Naive thymus-derived CD8-positive, alpha-beta T cell (primary cell): ENCODE measurements at places on chromosomes 6 and 20. TPM values are rescaled to one million over a fixed set of nuclear protein-coding genes. Genes with fewer than 3 reads are reported as not detected.

DNA sequence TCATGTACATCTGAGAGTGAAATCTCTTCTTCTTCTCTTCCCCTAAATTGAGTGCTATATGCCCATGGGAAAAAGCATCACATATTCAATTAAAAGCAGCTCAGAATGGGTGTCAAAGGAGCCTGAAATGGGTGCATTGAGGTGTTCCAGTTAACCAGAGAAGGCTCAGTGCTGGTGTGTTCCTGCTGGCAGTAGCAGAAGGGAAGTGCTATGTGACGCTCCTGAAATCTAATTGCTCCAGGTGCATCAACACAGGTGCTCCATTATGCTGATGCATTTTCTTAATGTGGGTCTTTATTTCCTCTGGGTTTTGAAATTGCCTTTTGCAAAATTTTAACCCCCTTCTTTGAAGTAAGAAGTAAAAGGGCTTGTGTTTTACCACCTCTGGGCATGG is 17.9 kb downstream of the SLC22A2 start:
- H3K36me3 ChIP-seq = no peaks in the 10 kb centered on the region
- DNase-seq = no peak
- H3K4me3 ChIP-seq = no peak overlapping the region
- peaks cover 2% of the 10 kb centered on the region for H3K27me3 ChIP-seq

DNA sequence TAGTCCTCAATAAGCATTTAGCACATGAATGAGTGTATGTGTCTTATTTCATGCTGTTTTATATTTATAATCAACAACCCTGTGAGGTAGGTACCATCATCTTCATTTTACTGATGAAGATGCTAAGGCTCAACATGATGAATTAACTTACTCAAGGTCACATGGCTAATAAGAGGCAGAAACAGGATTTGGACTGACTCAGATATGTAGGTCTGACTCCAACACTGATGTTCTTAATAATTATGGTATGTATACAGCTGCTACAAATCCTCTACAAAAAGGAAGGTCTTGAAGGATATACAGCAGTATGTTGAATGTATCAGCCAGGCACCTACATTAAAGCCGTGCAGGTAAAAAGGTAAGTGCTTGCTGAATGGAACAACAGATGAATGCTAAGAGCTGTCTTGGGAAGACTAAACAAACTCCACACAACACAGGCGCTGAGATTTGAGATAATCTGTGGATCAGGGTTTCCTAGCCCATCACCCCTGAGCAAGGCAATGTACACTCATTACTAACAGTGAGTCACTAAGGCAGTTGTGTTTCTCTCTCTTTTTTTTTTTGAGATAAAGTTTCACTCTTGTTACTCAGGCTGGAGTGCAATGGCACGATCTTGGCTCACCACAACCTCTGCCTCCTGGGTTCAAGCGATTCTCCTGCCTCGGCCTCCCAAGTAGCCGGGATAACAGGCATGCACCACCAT is 31.9 kb downstream of the TTI1 start:
- H3K27me3 ChIP-seq = no peaks in the 10 kb centered on the region
- H3K36me3 ChIP-seq = peaks cover 8% of the 10 kb centered on the region
- no peak overlapping the region for H3K4me3 ChIP-seq
- no peak for DNase-seq
- H3K27ac ChIP-seq = no peak overlapping the region
- H3K4me1 ChIP-seq = peaks cover 8% of the 10 kb centered on the region

The NQO2 gene
- 21.0 TPM for total RNA-seq

DNA sequence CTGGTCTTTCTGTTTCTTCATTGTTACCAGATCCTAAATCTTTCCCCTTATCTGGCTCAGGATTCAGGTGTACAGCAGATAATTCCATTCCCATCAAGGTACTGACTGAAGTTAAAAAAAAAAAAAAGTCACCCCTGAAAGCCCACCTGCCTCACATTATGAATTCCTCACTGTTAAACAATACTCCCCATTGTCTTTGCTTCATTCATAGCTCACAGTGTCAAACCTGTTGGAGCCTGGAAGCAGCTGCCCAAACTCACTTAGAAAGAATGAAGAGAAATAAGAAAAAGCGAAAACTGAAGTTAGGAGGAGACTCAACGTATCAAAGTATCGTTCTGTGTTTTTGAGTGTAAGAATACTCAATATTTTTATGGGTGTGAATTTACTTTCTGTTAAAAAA is 1.8 kb upstream of the DCBLD1 start:
- H3K27ac ChIP-seq = no peak overlapping the region
- H3K4me1 ChIP-seq = peaks cover 16% of the 10 kb centered on the region
- no peak overlapping the region for H3K4me3 ChIP-seq
- H3K36me3 ChIP-seq = no peaks in the 10 kb centered on the region

- peaks cover 5% of the 10 kb centered on the region for H3K27me3 ChIP-seq
- H3K36me3 ChIP-seq = no peaks in the 10 kb centered on the region
- H3K27ac ChIP-seq = no peak overlapping the region
- DNase-seq = no peak
- no peak overlapping the region for H3K4me3 ChIP-seq
- H3K4me1 ChIP-seq = no peaks in the 10 kb centered on the region
Observed at GRCh38 chr20:56588996-56589395, 40.1 kb upstream of the TFAP2C start.

The SLC22A3 gene
- not detected for total RNA-seq

DNA sequence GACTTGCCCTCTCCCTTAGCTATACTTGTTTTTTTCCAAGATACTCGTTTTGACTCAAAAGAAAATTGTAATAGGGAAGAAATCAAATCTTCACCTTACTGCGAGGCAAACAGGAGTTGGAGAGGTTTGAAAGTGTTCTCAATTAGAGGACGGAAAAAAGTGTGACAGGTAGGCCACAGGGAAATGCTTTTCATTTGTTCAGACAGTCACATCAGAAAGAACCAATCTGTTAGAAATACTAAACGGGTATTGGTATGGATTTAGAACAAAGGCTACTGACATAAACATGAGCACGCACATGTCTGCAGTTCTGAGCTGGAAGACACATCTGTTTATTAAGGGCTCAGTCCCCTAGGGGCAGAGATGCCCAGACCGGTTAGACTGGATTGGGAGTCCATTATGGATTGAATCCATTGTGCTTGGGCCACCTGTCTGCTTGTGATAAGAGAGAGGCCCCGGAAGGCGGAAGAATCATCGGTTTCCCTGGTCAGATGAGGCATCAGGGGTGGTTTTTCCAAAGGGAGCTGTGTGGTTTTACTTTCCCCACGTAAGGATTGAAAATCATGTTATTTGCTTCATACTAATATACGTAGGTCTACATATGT is 220.9 kb upstream of the MYLIP start:
- no peak for DNase-seq
- H3K4me3 ChIP-seq = no peak overlapping the region
- H3K4me1 ChIP-seq = peaks cover 25% of the 10 kb centered on the region
- no peaks in the 10 kb centered on the region for H3K36me3 ChIP-seq

- H3K36me3 ChIP-seq = peaks cover 25% of the 10 kb centered on the region
- H3K27me3 ChIP-seq = no peaks in the 10 kb centered on the region
- DNase-seq = peak; percentile 94
- H3K4me1 ChIP-seq = peaks cover 21% of the 10 kb centered on the region
- peak within 1 kb of the TSS; percentile 99 for H3K4me3 ChIP-seq
Observed at GRCh38 chr6:109381747-109382575, at the start of gene CD164. TSS of gene CD164 (minus strand) at chr6:109382467. CDS start at chr6:109382378, 89 bp downstream.

- no peak for DNase-seq
- H3K4me3 ChIP-seq = no peak overlapping the region
- peaks cover 49% of the 10 kb centered on the region for H3K36me3 ChIP-seq
- no peak overlapping the region for H3K27ac ChIP-seq
Observed at GRCh38 chr20:34717230-34718095, 13.3 kb downstream of the TP53INP2 start.

GRCh38 chr20:36391456-36391855 is 85.3 kb downstream of the DLGAP4 start:
- H3K27me3 ChIP-seq = peaks cover 2% of the 10 kb centered on the region
- DNase-seq = no peak
- H3K4me1 ChIP-seq = no peaks in the 10 kb centered on the region
- no peak overlapping the region for H3K4me3 ChIP-seq

DNA sequence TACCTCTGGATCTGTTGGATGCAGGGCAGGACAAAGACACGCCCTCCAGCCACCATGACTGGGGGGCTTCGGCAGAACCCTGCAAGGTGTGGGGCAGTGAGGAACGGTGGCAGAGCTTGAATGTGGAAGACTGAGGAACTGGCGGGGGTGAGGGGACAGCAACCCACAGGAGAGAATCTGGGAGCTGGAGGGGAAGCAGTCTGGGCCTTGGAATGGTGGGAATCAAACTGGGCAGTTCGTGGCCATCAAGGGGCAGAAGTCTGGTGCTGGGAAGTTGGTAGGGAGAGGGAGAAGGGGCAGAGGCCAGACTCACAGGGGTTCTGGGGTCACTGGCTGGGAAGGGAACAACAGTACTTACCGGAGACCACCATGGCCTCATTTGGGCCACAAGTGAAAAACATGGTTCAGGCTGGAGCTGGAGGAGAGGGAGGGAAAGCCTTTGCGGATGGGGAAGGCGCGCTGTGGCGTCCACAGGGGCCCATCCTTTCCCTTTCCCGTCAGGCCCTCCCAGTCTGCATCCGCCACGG is 635 bp downstream of the FLOT1 start:
- peak overlapping the region; percentile 86 for H3K27ac ChIP-seq
- peaks cover 9% of the 10 kb centered on the region for H3K36me3 ChIP-seq
- no peak for DNase-seq

DNA sequence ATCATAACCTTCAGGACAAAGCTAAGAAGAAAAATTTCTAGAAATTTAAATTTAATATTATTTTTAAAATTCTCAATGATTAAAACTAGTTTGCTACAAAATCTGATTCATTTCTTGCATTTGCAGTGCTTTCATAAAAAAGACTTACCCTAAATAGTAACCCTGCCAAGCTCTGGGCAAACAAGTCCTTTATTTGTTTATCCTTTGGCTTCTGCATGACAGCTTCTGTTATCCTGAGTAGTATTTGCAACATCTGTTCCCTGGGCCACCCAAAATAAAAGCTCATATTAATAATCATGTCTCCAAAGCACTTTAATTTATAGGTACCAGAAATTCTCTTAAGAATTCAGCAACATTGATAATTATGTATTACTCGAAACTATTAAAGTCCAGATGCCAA is 101.3 kb downstream of the RALGAPA2 start:
- H3K36me3 ChIP-seq = peaks cover 26% of the 10 kb centered on the region
- DNase-seq = no peak
- H3K4me3 ChIP-seq = no peak overlapping the region
- no peaks in the 10 kb centered on the region for H3K27me3 ChIP-seq
- H3K4me1 ChIP-seq = peaks cover 9% of the 10 kb centered on the region

The CLVS2 gene
- total RNA-seq = not detected

The KCNQ5 gene
- 9.4 TPM for total RNA-seq

The ISM1 gene
- 0.33 TPM for total RNA-seq

DNA sequence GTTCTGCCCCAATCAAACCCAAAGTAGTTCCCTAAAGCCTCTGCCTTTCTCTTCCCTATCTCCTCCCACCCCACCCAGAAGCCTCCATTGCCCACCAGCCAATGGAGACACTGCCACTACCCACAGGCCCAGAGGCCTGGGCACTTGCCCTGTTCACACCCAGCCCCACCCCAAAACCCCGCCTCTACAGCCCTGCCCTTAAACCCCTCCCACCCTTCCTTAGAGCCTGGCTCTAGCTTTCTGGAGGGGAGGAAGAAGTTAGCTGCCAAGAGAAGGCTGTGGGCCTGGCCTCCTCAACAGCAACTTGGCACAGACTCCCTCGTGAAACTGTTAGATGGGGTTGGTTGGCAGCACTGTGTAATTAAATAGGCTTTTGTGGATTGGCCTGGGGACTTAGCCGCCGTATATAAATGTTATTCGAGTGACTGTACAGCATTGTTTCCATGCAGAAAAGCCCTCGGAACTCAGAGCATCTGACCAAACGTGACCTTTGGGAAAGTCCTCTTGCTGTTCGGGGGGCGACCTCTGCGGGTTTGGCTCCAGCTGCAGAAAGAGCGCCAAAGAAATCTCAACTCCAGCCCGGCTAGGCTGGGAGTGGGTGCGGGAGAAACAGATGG is 31.4 kb downstream of the COL11A2 start:
- H3K4me3 ChIP-seq = peak overlapping the region; percentile 24
- peaks cover 2% of the 10 kb centered on the region for H3K27me3 ChIP-seq
- H3K36me3 ChIP-seq = no peaks in the 10 kb centered on the region
- no peak overlapping the region for H3K27ac ChIP-seq

The BCAS1 gene
- total RNA-seq = not detected

The OR2J3 gene
- not detected for total RNA-seq

The RIMS4 gene
- total RNA-seq = not detected

DNA sequence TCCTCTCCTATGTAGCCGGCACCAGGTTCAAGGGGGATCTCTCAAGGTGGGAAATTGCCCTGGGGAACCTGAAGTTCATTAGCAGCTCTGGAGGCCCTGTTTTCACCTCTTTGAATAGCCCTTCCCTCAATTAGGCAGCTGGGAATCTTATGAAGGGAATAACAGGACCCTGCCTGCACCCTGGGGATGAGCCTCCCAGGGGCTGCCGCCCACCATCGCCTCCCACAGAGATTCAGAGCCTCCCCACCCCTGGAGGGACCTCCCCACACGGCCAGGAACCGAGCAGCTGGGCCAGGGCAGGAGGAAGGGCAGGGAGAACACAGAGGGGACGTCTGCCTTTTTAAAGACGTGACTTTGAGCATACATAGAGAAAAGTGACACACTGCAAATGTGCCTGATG is 4.6 kb upstream of the EEF1A2 start:
- H3K4me3 ChIP-seq = no peak overlapping the region
- peaks cover 3% of the 10 kb centered on the region for H3K4me1 ChIP-seq
- peaks cover 11% of the 10 kb centered on the region for H3K36me3 ChIP-seq

DNA sequence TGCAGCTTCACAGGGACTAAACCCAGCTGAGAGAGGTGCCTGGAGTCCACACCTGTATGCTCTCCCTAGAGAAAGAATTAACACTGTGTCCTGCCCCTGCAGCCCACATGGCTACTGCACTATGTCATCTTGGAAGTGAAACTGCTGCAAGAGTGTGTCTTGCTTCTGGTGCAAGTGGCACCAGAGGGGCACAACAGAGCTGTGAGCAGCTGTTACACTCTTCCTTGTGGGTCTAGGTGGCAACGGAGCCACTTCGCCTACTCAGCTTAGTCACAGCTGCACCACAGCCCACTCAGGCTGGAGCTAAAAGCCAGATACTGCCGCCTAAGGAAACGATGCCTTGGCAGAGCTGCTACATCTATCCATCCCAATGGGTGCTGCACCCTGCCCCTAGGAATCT is 391.4 kb downstream of the COL12A1 start:
- H3K4me1 ChIP-seq = no peaks in the 10 kb centered on the region
- no peak overlapping the region for H3K27ac ChIP-seq
- DNase-seq = no peak
- no peaks in the 10 kb centered on the region for H3K27me3 ChIP-seq
- H3K36me3 ChIP-seq = no peaks in the 10 kb centered on the region

The C6orf58 gene
- total RNA-seq = not detected

DNA sequence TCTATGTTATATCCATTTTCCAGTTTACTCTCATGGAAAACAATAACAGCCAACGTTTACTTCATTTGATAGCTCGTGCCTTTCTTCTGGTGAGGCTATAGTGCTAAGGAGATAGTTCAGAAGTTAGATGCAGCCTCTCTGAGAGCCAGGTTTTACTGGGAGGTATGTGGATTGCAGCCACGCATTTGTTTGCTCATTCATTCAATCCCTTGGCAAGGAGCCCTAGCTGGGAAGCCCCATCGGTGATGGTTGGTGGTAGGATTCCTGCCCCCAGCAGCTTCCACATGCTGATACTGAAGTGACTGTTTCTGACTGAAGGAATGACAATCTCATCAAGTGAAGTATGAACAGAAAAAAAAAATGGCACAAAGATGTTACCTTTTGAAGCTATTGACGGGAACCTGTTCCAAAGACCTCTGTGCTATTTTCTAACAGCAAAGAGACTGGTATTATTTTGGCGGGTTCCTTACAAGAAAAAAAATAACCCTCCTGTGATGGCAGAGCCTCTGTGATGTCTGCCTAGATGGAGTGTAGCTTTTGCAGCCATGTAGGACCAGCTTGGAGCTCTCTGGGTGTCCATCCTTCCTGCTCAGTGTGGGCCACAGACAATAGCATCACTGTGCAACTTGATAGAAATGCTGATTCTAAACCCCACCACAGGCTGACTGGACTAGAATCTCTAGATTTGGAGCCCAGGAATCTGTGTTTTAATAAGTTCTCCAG is 30.6 kb downstream of the SNAP25 start:
- no peak overlapping the region for H3K4me3 ChIP-seq
- peaks cover 4% of the 10 kb centered on the region for H3K27me3 ChIP-seq
